ENCODE measurements at places on chromosomes 3 and 15.

GRCh38 chr3:17535274-17535673, 207.2 kb downstream of the TBC1D5 start:
- DNase-seq: no peak

DNA sequence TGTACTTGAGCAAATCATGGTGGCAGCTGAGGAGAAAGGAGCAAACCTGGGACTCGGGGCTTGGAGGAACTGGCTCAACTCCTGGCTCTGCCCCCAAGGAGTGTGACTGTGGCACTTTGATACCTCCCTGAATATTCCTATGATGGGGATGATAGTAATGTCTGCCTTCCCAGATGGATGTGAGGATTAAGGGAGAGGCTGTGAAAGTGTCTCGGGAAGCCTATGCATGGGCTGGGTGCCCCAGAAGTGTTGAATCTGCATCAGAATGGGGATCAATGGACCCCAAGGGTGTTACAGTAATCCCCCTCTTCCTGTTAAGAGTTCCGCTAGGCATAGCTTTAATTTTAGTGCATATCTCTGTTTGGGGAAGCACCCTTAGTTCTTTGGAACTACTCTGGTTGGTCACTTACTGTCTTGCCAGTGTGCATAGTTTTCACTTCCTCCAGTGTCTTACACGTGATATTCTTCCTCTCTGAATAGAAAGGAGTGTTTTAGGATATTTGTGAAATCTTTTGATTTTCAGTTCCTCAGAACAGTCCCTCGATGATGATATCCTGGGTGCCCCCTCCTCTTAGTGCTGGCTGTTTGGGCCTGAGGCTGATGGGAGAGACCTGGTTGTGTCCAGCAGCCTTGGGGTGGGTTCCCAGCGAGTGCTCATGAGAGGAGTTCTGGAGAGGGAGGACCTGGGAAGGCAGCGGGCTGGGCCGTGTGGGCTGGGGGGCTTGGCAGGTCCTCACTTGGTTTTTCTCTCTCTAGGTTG, 97.5 kb downstream of the CHDH start:
- DNase-seq: no peak

GRCh38 chr3:86960550-86960949, 30.4 kb downstream of the VGLL3 start:
- peak; percentile 72 for DNase-seq

DNA sequence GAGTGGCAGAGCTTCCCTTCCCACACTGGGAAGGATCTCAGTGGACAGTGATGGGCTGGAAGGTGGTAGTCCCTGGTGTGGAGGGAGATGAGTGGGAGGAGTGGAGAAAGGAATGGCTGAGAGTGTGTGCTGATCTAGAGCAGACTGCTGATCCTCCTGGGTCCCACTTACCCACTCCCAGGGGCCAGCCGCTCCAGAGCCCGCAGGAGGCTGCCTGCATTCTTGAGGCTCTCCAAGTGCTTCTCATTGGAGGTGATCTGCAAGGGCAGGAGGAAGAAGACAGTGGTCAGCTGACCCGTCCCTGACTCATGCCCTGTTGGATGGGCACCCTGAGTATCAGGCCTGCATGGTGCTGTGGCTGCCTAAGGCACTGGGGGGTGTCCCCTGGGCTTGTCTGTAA, 50.0 kb downstream of the CTNNB1 start:
- DNase-seq: no peak

GRCh38 chr15:58227706-58228543, 89.7 kb downstream of the AQP9 start:
- DNase-seq: peak; percentile 74

GRCh38 chr3:160703974-160704373, 27.0 kb downstream of the ARL14 start:
- DNase-seq: peak; percentile 14

GRCh38 chr15:61130950-61131942, 97.9 kb downstream of the RORA start:
- DNase-seq: no peak

- DNase-seq: no peak
Observed at GRCh38 chr3:63927422-63928280, 15.5 kb upstream of the SCAANT1 start.

GRCh38 chr3:185477316-185477715, 21.5 kb downstream of the TMEM41A start:
- no peak for DNase-seq

DNA sequence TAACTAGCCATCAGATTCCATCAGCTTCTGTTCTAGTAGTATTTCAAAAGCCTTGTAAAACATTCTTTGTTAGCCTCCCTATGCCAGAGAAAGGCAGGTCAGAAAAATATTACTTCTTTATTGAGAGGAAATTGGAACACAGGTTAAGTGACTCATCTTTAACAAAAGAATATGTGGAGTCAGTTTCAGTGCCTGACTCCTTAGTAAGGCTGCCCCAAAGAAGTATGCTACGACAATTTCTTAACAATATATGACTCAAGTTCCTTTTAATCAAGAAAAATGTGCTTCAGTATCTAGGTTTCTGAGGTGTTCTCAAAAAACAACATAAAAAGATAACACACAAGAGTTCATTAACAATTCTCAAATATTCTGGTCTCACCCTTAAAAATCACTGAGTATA, 139.2 kb downstream of the VPS13C start:
- DNase-seq: peak; percentile 24

- no peak for DNase-seq
Observed at GRCh38 chr15:83842281-83842680, 188.4 kb downstream of the ADAMTSL3 start.

GRCh38 chr3:174846055-174846454, 13.1 kb upstream of the NAALADL2 start:
- no peak for DNase-seq

DNA sequence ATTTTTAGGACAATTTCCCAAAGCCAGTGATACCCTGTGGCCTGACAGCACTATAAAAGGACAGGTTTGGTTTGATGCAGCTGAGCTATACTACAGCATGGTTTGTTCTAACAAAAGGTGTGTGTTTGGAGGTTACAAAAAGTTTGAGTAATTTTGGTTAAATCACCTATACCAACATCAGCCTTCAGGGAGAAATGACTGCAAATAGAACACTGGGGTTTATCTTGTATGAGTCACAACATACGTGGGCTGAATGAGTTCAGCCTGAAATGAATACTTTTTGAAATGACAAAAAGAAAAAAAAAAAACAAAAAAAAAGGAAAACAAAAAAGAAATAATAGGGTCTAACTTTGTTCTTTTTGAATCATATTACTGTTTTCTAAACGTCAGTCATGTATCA, 345.7 kb downstream of the CNTN3 start:
- no peak for DNase-seq

GRCh38 chr3:125062904-125063618, 7.3 kb upstream of the HEG1 start:
- peak; percentile 94 for DNase-seq

DNA sequence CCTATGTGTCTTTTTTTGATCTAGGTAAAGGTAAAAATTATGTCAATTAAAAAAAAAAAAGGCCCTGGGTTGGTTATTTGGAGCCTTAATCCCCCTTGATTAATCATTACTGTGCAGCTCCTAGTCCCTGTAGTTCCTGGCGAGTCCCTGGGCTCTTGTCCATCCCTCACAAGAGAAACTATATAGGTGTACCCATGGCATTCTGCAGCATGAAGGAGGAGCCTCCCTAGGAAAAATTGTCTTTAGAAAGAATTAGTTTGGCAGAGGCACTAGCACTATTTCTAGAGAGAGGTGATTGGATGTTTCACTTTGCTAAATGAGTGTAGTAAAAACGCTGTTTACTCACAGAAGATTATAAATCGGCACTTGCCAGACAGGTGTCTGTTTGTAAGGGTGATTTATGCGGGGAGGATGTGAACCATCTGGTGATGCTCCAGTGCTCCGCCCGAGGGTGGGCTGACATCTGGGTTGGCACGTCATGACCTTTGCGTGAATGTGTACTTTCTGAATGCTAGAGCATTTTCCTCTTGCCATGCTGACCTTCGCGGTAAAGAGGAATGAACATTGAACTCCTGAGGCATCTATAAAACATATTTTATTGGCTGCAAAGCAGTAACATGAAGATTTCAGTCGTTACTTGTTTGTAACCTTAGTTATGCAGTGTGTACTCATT, 12.6 kb downstream of the PLCL2 start:
- DNase-seq: peak; percentile 71

- no peak for DNase-seq
Observed at GRCh38 chr15:39124553-39125171, 456.2 kb upstream of the THBS1 start.

- DNase-seq: no peak
Observed at GRCh38 chr15:45776772-45777171, 141.9 kb downstream of the SQOR start.

DNA sequence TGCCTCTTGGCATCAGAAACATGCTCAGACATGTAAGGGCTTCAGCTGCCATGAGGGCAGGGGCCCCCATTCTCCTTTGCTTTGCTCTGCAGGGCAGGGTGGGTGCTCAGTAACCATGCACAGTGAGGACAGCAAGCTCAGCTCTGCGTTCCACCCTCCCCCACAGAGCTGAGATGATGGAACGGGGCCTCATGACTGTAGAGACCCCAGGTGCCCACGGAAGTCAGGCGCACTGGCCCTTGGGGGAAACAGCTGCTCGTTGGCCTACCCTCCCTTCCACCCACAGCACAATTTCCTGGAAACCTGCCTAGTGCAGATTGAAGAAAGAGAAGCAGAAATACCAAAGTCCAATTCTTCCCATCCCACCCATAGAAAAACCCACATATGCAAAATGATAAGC, 10.5 kb downstream of the CTXND1 start:
- no peak for DNase-seq

GRCh38 chr15:65038836-65039235, 6.4 kb upstream of the SLC51B start:
- DNase-seq: no peak

DNA sequence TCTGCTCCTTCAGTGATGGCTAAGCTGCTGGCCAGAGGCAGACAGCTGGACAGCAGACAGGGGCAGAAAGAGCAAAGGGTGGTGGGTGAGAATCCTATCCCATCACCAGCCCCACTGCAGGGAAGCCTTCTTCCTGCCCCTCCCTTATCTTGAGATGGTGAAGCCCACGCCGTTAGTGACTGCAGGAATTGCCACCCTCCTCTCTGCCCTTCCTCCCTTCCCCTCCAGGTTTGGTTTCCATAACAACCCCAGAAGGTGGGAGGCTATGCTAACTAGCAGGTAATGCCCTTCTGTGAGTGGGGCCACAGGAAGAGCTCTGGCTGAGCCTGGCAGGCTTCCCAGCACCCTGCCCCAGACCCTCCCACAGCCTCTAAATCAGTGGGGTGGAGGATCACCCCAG, 32.8 kb downstream of the SCN5A start:
- no peak for DNase-seq

GRCh38 chr3:5929027-5929426, 741.5 kb downstream of the EDEM1 start:
- no peak for DNase-seq

GRCh38 chr3:143478115-143478693, 358.6 kb downstream of the CHST2 start:
- DNase-seq: no peak

GRCh38 chr15:92451225-92451825, 57.6 kb downstream of the ST8SIA2 start:
- DNase-seq: peak; percentile 20

GRCh38 chr3:101890716-101891115, 41.4 kb downstream of the NFKBIZ start:
- peak; percentile 78 for DNase-seq

DNA sequence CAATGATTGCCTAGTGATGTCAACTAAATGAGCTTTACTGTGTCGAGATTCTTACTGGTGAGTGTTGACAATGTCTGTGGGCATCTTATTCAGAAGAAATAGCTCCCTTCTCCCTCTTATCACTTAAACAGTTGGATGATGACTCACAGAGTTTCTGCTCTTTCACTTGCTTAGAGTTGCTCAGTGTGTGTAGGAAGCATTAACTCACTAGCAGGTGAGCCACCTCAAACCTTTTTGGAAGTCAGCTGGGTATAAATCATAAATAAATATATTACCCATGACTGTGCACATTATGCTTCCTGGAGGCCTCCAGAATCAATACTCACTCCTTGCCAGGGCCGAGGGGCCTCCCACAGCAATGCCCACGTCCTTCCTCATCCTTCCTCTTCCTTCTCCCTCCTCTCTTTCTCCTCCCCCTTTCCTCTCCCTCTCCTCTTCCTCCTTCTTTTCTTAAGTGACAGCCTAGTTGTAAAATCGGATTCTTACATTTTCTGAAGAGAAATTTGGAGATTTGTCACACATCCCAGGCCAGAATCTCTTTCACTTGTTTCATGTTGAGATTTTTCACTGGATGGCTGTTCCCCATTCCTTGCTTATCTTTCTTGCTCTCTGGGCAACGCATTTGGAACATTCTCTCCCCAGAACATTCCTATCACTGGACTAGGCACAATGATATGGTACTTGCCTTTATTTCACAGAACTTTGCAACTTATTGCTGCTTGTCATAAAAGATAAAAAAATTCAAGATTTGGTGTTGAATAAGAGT, 17.5 kb downstream of the SHC4 start:
- DNase-seq: peak; percentile 86
